ENCODE measurements at places on chromosomes 5 and 9.

DNA sequence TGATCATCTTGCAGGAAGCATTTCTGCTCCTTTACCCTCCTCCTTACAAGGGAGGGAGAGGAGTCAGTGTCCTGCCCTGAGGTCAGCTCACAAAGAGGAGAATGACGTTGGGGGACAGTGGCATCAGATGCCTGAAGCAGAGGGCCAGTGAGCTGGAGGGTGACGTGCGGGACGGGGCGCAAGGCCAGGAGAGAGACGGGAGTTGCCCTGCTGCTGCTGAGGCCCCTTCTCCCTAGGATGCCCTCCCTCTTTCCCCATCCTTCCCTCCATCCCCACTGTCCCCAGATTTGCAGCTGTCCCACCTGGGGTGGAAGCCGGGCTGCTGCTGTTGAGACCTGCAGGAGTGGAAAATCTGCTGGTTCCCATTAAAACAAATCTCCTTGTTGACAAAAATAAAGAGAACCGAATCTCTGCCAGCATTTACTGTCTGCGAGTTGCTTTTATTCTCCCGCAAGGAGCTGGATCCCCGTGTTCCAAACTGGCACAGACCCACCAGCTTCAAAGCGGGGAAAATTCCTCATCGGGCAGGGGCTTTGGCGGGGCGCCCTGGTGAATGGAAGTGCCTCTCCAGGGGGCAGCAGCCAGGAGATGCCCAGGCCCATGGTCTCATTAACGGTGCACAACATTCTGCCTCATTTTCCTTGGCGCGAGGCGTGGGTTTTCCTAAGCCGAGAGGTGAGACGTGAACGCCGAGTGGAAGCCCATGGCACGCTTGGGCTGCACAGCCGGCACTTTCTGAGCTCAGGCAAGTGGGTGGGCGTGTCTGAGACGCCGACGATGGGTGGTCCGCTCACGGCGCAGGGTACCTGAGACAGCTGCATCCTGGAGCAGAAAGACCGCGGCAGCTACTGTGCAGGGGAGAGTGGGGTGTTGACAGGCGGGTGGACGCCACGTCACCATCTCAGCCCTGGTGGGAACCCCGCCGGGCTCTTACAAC lies 13.9 kb upstream of the COL5A1 start:
- DNase-seq = no peak

- no peak for DNase-seq
These were observed 136.5 kb downstream of the CDK5RAP2 start for GRCh38 chr9:120443489-120443888.

GRCh38 chr5:160507221-160507721 lies 85.6 kb downstream of the PTTG1 start:
- DNase-seq = no peak

DNA sequence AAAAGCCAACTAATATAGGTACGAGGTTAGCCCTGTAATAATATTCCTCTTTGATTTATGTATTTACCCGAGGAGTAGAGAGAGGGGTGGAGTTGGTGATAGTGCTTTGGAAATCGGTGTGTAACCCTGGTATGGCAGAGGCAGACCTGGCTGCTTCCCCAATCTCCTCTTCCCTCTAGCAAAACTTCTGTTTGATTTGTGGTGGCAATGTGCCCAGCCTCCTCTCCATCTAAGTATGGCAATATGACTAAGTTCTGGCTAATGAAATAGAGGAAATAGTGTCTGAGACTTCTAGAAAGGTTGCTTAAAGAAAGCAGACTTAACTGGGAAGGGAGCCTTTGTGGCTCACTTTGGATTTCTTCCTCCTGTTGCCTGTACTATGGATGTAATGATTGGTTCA lies 491.1 kb downstream of the ENC1 start:
- DNase-seq = no peak

DNA sequence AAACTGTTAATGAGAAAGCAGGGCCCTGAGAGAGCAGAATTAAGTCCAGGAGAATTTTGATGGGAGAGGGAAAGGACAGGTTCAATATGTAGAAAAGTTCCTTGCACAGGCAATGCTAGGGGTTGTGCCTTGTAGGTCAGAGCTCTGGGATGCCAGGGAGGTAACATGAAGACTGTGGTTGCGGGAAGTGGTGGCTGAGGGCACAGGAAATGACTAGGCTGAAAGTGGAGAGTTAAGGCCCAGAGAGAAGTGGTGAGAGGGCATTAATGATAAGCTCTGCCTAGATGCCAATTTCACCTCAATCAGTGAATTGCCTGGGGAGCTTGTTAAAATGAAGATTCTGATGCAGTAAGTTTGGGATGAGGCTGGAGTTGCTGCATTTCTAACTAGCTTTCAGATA lies 31.5 kb upstream of the PPP3R2 start:
- no peak for DNase-seq

DNA sequence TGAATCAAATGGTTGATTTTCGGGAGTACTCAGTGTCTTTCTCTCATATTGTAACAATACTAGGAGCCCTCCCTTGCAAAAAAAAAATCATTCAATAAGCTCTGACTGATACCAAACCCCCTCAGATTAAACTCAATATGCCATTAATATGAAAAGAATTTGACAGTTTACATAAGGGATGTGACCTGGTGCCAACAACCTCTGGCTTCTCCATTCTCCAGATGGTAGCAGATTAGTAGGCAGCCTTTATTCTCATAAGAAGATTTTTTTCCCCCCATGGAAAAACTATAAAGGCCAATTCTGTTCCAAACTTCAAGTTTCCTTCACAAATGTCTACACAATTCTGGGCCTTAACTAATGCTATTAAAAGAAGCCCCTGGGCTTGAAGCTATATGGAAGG lies 96.5 kb downstream of the EFNA5 start:
- DNase-seq = no peak

- no peak for DNase-seq
These were observed 45.2 kb upstream of the SHOC1 start for GRCh38 chr9:111839987-111840386.

GRCh38 chr5:75538211-75538610 lies 26.5 kb downstream of the POLK start:
- no peak for DNase-seq

GRCh38 chr5:151107738-151108520 lies 27.1 kb upstream of the TNIP1 start:
- DNase-seq = no peak

GRCh38 chr9:95000821-95001220 lies 274.3 kb downstream of the AOPEP start:
- DNase-seq = no peak

GRCh38 chr9:131781069-131781468 lies 41.2 kb upstream of the RAPGEF1 start:
- no peak for DNase-seq

- DNase-seq = no peak
These were observed 35.0 kb upstream of the ARAP3 start for GRCh38 chr5:141717043-141717442.

- no peak for DNase-seq
These were observed 24.7 kb downstream of the ZDHHC11B start for GRCh38 chr5:759781-760362.

GRCh38 chr5:151214614-151215545 lies 9.0 kb downstream of the CCDC69 start:
- peak; percentile 43 for DNase-seq

- no peak for DNase-seq
These were observed 30.6 kb downstream of the HTR4 start for GRCh38 chr5:148623741-148624140.

DNA sequence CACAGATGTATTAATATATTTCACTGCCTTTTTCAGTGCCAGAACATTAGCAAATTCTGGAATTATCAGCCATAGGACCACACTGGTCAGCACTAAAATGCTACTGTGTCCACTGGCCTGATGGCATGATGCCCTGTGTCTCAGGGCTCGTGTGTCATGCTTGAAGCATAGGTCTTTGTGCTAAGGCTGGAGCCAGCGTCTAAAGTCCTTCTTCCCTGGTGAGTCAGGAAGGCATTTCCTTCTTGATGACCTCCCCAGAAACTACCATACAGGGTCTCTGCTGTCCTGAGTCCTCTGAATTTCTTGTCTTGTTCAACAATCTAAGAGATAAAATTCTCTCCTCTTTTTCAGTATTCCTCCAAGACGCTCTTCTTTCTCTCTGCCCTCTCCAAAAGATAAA lies 489.9 kb downstream of the PSAT1 start:
- no peak for DNase-seq

DNA sequence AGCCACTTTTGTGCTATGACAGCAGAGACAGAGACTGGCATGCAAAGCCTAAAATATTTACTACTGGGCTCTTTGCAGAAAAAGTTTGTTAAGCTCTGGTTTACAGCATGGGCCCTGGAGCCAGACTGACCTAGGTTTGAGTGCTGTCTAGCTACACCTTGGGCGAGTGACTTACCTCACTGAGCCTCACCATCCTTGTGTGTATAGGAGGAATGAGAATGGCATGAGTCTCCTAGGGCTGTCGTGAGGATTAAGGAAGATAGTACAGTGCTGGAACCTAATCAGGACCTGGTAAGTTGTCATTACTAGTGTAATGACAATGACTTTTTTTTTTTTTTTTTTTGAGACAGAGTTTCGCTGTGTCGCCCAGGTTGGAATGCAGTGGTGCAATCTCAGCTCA lies 65.2 kb downstream of the MSX2 start:
- DNase-seq = no peak

- no peak for DNase-seq
These were observed 1641.8 kb upstream of the WWC1 start for GRCh38 chr5:166649676-166650075.

GRCh38 chr9:33466565-33467495 lies 6.9 kb downstream of the NOL6 start:
- peak; percentile 81 for DNase-seq

DNA sequence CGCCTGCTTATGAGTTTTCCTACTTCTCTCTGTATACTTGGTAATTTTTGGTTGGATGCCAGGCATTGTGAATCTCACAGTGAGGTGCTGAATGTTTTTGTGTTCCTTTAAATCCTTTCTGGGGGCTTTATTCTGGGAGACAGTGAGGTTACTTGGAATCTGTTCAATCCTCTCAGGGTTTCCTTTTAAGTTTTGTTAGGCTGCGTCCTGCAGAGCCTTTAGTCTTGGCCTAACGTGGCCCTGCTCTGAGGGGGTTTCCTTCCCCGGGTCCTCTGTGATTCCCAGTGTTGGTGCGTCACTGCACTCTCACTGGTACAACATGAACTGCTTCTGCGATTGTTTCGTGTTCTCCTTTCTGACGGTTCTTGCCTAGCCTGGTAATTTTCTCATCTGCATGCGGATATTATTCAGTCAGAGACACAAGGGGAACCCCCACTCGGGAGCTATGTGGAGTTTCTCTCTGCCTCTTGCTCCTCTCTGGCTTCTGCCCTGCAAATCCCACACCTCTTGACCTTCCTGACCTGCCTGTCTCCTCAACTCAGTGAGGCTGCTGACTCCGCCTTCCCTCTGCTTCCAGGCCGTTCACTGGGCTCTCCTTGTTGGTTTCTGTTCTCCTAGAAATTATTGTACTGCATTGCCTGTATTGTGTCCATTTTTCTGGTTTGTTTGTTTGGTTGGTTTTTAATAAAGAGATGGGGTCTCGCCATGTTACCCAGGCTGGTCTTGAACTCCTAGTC lies 128.1 kb downstream of the DAB2IP start:
- DNase-seq = no peak

- no peak for DNase-seq
These were observed 63.8 kb downstream of the SMIM15 start for GRCh38 chr5:61098251-61098995.

DNA sequence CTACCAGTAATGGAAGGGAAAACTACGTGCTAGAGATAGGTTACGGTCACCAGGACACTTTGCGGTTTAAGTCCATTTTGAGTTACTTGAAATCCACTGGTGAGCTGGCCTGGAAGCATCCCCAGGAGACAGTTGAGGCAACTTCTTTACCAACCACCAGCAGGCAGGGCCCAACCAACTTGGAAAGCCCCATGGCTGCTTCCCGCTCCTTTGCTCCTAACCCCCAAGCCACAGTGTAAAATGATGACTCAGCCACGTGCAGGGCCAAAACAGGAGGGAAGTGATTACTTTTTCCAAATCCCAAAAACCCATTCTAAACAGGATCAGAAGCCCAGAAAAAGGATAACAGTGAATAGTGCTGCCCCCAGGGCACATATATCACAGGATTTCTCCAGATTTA lies 87.4 kb downstream of the PAX5 start:
- DNase-seq = no peak

DNA sequence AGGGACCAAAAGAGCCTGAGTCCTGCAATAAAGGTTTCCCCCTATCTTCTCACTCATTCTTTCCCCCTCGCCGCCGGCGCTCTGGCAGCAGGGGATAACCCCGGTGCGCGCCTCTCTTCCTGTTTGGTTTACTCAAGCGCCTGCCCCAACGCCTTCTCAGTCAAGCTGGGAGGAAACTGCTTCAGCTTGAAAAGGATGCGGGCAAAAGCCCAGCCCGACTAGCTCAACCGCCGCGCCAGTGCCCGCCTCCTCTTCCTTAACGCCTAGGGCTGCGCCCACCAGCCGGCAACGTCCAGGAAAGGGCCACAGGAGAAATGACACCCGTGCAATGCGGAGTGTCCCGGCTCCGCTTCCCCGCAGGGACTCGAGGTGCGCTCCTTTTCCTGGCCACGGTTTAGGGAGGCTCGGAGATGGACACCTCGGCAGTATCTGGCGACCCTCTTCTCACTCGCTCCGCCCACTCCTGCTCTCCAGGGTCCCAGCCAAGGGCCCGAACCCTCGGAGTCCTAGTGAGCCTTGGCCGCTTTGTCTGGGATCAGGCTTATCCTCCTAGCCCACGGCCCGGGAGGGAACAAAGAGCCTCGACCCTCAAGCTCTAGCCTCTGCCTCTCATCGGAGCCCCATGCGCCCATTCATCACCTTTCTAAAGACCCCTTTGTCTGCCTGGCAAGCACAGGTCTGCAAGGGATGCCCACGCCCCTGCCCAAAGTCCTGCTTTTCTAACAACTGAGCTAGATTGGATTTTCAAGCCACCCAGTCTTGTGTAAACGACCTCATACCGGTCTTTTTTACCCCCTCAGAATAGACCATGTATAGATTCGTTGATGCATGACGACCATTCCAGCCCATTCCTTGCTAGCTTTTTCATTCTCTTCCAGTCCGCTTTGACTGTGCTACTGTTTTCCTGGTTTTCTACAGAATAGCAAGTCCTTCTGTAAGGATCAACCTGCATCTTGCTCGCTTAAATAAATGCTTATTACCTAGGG lies 2.0 kb downstream of the ST8SIA4 start:
- DNase-seq = peak; percentile 28

DNA sequence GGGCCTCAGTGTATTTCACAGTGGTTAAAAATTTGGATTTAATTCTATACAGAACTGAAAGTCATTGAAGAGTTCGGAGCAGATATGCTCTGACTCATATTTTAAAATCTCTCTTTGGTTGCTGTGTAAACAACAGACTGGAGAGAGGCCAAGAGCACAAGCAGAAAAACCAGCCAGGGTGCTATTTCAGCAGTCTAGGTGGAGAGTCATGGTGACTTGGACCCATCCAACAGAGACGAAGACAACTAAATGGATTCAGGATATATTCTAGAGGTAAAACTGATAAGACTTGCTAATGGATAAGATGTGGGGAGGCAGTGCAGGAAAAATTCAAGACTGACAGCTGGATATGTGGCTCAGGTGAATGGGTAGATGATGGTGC lies 168.9 kb downstream of the MAPKAP1 start:
- no peak for DNase-seq

- no peak for DNase-seq
These were observed 28.1 kb downstream of the FRMPD1 start for GRCh38 chr9:37678789-37679273.
